Endothelial cell (in vitro differentiated cells): ENCODE measurements at places on chromosomes 2 and 18. TPM values are rescaled to one million over a fixed set of nuclear protein-coding genes. Genes with fewer than 3 reads are reported as not detected.

DNA sequence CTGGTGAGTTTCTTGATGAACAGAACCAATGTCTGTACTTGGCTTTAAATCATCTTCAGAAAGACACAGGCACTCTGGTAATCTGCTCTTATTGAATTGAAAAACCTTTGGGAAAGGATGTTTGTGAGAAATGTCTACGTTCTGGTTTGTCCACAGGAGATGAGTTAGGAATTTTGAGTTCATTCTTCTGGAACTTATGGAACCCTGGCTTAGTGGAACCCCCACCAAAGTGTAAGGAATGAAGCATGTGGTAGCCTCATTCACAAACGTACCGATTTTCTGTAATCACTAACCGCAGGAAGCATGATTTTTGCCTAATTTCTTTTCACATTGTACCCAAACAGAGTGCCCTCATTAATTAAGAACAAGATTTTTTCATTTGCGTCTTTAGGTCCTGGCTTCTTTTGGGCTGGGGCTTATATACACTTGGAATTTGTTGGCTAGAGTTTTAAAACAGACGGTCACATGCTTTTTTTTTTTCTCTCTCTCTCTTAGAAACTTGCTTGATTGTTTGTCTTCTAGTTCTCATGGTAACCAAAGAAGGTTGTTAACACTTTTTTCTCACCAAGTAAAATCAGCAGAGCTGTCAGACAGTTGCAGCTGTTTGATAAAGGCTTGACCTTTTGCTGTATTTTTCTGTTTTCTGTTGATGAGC is 314.1 kb upstream of the THUMPD2 start:
- H3K4me1 ChIP-seq: no peaks in the 10 kb centered on the region
- H3K27ac ChIP-seq: peak overlapping the region; percentile 10
- H3K4me3 ChIP-seq: no peak overlapping the region
- peaks cover under 1% of the 10 kb centered on the region for H3K27me3 ChIP-seq
- no peaks in the 10 kb centered on the region for H3K36me3 ChIP-seq

DNA sequence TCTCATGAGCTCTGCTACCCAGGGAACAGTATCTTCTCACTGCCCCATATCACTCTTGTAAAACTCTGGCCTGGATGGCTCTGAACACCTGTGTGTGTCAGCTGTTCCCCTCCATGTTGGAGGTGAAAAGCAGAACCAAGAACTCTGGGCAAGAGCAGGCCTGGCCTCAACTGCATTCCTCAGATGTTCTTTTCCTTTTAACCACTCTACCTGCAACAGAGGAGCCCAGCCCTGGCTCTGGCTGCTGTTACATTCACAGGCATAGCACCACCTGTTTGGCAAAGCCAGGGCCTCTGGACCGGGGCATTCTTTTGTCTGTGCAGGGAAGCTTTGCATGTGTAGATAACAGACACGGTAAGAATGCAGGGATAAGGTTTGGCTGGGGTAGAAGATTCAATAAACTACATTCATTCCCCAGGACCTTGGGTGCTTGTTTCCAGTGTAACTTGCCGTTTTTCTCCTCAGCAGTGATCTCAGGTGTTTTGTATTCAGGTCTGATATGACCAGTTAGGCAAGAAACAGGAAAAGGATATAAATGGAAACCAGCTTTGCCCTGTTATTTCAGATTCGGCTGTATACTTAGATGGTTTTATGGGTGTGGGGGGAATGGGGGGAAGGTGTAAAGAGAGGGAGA is 95.1 kb downstream of the SPTBN1 start:
- H3K4me1 ChIP-seq: peaks cover 81% of the 10 kb centered on the region
- H3K27ac ChIP-seq: peak overlapping the region; percentile 75
- DNase-seq: no peak
- H3K27me3 ChIP-seq: peaks cover 18% of the 10 kb centered on the region
- H3K36me3 ChIP-seq: peaks cover 40% of the 10 kb centered on the region

ACKR3 gene
- total RNA-seq: 24.8 TPM

SERPINB2 gene
- not detected for total RNA-seq

GRCh38 chr2:98378901-98379300 is 32.6 kb downstream of the CNGA3 start:
- peaks cover 5% of the 10 kb centered on the region for H3K27me3 ChIP-seq
- DNase-seq: no peak
- H3K36me3 ChIP-seq: no peaks in the 10 kb centered on the region
- no peak overlapping the region for H3K4me3 ChIP-seq
- H3K27ac ChIP-seq: no peak overlapping the region

GRCh38 chr2:181305301-181306123 is 151.7 kb upstream of the ITGA4 start:
- no peak overlapping the region for H3K27ac ChIP-seq
- H3K27me3 ChIP-seq: no peaks in the 10 kb centered on the region
- no peaks in the 10 kb centered on the region for H3K4me1 ChIP-seq
- H3K4me3 ChIP-seq: no peak overlapping the region
- DNase-seq: no peak
- no peaks in the 10 kb centered on the region for H3K36me3 ChIP-seq
